Globus pallidus (tissue), 1 donor: ENCODE measurements at places on chromosomes 1 and 21.
A peak's percentile ranks its signal among the peaks of the same experiment; 100 is the strongest.

GRCh38 chr1:107883562-107883961 is 81.4 kb downstream of the VAV3 start:
- no peak for DNase-seq

DNA sequence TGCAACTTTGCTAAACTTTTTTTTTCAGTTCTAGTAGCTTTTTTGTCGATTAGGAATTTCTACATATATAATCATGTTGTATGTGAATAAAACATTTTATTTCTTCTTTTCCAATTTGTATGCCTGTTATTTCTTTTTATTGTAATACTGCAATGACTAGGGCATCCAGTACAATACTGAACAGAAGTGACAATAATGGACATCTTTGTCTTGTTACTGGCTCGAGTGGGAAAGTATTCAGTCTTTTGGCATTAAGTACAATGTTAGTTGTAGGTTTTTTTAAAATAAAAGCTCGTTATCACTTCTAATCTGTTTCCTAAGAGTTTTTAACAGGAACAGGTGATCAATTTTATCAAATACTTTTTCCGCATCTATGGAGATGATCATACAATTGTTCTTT is 9.8 kb downstream of the STPG1 start:
- peak; percentile 79 for DNase-seq

DNA sequence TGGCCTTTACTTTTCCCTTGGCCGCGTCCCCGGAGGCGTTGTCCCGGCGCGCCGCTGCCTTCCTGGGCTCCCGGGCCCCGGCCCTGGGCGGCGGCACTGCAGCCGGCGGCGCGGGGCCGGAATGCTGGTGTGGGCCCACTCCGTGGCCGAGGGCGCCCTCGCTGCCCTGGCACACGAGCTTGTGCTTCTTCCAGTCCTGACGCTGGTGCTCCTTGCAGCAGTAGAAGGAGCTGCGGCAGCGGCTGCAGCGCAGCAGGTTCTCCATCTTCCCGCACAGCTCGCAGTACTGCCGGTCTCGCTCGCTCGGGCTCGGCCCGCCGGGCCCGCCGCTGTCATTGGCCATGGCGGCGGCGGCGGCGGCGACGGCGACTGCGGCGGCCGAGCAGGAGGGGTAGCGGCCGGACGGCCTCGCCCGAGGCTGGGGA is 529 bp downstream of the EGLN1 start:
- DNase-seq, result peak; percentile 42

DNA sequence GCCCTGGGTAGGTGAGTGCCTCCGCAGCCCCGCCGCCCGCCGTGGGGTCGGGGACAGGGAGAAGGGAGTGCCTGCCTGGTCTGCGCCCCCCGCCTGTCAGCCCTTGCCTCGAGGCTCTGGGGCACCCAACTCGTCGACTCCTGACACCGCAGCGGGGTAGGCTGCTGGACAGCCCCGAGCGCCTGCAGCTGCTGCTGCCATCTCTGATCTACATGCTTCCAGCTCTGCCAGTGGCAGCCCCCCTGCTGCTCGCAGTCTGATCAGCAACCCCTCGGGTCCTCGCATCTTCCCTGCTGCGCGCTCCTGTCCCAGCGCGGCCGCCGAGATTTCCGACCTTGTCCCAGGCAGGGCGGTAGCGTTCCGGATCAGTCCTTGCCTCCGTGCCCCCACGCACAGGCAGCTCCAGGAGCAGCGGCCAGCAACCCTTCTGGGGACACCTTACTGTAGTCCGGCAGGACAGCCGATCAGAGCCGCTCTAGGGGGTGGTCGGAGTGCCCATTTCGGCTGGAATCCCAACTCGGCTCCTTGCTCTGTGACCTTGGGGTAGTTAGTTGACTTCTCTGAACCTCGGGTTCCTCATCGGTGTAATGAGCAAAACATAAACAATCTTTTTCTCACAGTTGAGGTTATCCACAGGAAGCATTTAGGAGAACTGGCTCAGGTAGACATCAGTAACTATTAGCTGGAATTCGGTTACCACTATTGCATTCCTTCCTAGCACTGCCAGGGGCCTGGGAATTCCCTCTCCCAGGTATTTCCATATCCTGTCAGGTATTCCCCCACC is 540 bp downstream of the BCAN start:
- no peak for DNase-seq

DNA sequence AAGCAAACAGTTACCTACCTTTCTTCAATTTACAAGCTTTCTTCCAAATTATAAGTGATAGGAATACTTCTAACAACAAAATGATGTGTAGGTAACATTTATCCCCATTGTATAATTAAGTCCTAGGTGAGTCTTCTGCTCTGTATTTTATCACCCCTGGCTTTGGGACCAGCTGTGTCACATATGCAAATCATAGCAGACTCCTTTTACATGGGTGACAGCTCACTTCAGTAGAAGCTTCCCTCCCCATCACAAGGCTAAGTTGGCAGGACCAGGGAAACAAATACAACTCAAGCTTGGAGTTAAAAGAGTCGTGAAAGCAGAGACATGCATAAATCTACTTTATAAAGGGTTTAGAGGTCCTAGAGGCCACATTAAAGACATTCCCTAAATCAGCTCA is 121.1 kb upstream of the RUNX1 start:
- DNase-seq, result no peak

GRCh38 chr1:64838486-64838885 is 93.6 kb downstream of the RAVER2 start:
- no peak for DNase-seq

- no peak for DNase-seq
Measured at GRCh38 chr1:13760340-13760739, 60.4 kb downstream of the PRDM2 start.

GRCh38 chr1:164609089-164609488 is 50.1 kb downstream of the PBX1 start:
- no peak for DNase-seq

- DNase-seq, result no peak
Measured at GRCh38 chr1:28326984-28327383, 1.9 kb upstream of the MED18 start.

GRCh38 chr1:37606481-37607263 is 10.9 kb upstream of the GNL2 start:
- peak; percentile 3 for DNase-seq

DNA sequence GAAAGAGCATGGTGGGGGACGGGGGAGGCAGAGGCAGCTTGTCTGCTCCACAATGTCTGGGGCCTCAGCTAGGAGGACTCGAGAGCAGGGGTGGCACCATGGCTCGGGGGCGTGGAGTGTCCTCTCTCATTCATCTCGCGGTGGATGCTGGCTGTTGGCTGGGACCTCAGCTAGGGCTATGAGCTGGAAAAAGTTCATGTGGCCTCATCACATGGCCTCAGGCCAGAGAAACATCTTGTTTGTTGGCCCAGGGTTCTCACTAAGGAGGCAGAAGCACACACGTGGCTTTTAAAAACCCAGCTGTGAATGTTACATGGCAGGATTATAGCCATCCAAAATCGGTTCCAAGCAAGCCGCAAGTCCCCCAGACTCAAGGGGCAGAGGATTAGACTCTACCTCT is 6.2 kb upstream of the CENPS start:
- DNase-seq, result peak; percentile 23
